ENCODE measurements at places on chromosomes 7 and 10.

GRCh38 chr7:128030654-128031611 is at the start of gene LRRC4:
Gene LRRC4 (minus strand): TSS chr7:128031437. CDS start chr7:128030640, 797 bp downstream.
- DNase-seq = no peak

GRCh38 chr7:50450590-50451032 is 461 bp upstream of the FIGNL1 start:
- DNase-seq = no peak

DNA sequence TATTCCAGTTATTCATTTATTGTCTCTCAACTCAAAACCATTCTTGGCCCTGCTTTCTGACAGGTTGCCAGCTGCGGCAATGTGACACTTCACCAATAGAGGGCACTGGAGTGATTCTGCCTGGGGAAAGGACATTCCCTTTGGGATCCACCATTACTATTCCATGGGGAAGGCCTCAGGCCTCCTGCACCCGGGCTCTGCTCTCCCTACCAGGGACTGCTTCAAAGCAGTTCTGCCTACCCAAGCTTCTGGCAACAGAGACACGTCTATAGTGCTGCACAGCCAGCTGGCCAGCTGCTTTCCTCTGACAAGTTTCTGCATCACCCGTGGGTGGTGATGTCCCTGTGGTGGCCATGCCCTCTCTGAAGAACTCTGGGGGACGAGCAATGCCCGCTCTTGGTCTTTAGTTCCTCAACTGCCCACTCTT is 163.8 kb downstream of the ELMO1 start:
- DNase-seq = no peak

GRCh38 chr10:79547973-79548372 is 12.2 kb downstream of the SFTPA2 start:
- DNase-seq = no peak

DNA sequence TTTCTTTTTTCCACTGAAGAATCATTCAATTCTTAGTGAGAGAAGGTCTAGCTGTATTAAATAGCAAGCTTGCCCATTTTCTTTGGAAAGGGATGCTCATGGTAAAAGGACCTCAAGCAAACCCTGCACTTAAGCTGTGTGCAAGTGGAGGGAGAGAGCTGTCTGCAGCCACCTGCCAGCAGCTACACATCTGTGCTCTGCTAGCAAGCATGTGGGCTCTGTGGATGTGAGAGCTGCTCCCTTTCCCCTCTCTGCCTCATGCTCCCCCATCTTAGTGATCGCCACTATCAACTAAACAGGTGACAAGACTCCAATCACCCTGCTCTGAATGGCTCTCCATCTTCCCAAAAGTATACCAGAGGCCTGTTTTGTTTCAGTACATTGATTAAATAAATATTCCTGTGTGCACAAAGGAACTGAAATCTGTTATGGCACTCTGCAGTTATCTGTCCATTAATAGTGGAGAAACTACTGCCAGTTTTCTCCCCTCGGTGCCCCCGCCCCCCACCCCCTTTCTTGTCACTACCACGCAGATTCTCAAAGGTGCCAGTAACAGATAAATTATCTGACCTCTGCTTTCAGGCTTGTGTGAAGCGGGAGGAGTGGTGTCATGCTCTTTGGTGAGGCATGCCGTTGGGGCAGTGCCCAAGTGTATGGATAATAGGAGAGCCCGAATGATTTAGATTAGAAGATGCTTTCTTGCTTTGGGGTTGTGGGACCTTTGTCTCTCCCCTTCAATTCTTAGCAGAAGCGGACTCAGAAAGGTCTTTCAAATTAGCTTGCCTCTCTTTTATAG is 26.4 kb downstream of the AUTS2 start:
- no peak for DNase-seq

DNA sequence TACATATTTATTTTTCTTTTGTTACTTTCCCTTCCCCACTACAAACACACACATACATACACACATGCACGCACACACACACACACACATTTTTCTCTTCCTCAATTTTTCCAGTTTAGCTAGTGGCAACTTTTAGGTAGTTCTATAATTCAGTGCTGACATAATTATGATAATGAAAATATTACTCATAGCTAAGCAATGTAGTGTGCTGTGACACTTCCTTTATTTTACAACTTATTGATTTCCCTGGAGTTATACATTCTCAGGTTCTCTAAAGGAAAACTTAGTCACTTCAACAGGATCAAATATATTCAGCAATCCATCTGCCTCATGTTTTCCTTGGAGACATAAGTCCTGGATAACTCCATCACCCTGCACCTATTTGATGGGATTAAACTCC is 151.6 kb downstream of the CACNA2D1 start:
- DNase-seq = no peak

- no peak for DNase-seq
Measured at GRCh38 chr10:21021843-21022594, 124.9 kb upstream of the NEBL start.

DNA sequence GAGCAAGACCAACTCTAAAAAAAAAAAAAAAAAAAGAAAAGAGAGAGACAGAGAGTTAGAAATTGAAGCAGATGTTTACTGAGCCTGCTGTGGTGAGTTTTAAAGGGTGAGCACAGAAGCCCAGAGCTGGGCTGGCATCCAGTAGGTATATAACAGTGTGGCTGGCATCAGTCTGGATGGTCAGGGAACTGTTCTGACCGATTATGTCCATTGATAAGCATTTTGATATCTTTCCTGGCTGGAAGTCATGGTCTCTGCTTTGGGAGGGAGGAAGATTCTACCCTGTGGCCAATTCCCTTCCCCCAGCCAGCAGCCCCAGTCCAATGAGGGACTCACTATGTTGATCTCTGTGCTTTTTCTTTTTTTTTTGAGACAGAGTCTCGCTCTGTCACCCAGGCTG is 65.2 kb upstream of the PODXL start:
- DNase-seq = no peak

GRCh38 chr10:69104994-69105790 is 17.3 kb downstream of the SRGN start:
- DNase-seq = no peak

DNA sequence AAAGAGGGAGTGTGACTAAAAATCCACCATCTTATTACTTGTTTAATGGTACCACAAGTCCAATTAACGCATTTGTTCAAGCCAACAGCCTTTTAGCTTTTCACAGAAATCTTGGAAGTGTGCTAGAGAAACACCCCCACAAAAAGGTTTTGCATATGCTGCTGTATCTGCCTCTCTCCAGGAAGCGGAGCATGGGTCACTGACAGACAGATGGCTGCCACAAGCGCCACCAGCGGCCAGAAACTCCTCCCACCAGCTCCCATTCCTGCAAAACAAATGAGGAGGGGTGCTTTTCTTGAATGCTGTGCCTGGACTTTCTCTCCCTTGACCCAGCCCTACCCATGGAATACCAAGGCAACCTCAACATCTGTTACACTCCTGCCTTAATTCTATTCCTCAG is 176.3 kb upstream of the LRGUK start:
- no peak for DNase-seq

Data from SIG-M5 (cell line).